ENCODE measurements at places on chromosomes 2 and 18.

- peak; percentile 59 for DNase-seq
Observed at GRCh38 chr2:143259368-143259958, 130.2 kb downstream of the ARHGAP15 start.

DNA sequence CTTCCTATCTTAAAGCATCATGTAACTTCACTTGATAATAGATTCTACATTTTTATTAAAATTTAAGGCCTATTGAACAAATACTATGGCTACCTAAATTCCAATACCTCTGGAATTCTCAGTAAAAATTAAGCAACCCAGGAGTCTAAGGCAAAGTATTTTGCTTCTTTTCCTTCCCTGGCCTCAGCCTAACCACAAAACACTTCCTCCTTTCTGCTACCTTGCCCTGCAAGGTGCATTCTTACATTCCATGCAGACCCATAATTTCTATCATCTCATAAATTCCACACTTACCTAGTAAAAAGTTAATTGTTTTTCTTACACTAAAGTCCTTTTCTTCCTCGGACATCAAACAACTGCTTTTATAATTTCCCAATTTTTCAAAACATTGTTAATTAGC is 3.7 kb downstream of the MBOAT2 start:
- DNase-seq = no peak

DNA sequence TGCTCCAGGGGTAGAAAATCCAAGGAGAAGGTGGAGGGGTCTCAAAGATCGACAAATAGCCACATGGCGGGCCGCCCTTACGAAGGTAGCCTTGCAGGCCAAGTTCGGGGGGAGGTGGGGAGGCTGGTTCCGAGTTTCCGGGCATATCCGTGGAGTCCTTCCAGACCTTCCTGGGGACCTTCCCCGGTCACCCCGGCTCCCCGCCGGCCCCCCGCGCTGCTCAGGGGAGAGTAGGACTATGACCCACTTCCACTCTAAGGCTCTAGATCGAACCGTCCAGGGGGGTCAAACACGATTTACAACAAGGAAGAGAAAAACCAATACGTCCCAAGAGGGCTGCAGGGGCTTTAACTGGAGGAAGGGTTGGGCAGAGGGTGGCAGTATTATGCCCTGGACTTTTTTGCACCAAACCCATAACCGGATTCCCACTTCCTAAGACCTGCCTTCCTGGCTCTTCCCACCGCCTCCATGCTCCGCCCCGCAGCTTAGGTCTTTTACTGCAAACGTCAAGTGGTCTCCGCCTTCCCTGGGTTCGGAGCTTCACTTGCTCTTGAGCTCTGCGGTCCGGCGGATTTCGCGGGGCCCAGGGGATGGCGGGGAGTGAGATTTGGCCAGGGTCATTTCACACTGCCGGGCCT is 779 bp upstream of the LYPD6 start:
- peak; percentile 42 for DNase-seq

DNA sequence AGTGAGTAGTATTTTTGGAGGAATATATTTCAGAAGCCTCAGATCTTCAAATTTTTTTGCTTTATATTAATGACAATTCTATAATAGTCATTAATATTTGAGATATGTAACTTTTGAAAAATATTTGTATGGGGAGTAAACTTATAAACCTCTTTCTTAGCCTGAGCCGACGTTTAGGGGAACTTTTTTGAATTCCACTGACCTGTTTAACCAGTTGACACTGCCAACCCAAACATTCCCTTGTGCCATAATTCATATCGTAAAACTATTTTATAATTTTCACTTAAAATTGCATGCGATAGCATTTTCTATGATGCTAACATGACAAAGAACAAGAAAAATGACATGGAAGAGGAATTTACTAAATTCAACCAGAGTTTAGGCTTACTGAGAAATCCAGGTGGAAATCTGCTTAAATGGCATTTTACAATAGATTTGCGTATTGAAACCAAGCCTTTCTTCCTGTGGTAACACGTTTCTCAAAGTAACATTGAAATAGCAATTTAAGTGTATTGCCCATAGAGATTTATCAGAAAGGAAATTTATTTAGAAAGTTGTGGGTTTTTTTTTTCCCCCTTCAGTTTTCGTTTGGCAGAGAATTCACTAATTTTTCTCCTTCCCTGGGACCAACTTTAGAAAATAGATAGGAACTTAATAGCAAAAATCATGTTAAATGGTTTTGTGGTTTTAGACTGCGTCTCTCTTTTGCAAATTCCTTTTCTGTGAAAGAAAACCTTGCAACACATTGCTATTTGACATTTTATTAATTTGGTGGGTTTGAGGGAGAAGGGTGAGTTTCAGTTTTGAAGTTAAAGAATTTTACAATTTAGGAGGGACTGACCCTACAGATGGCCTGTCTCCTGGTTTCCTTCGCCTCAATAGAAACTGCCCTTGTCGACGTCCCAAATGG is 77.4 kb downstream of the TANC1 start:
- no peak for DNase-seq

GRCh38 chr2:194723446-194723845 is 933.6 kb upstream of the SLC39A10 start:
- no peak for DNase-seq

- no peak for DNase-seq
Observed at GRCh38 chr2:197846777-197847176, 42.4 kb downstream of the PLCL1 start.

DNA sequence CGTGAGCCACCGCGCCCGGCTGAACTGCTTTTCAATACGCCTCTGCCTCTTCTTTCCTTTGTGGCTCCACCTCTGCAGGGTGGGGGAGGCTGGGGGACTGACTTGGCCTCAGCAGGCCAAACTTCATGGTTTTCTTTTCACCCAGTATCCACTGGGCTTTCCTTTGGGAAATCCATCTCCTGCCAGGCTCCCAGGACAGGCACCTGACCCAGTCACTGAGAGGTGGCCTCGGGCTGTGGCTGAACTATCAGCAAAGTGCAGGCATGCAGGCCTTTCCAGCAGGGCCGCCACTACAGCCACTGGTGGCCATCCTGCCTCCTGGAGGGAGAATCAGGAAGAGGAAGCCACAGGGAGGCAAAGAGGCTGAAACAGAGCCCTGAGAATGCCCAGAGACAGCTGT is 33.4 kb upstream of the SEMA4C start:
- no peak for DNase-seq

- DNase-seq = no peak
Observed at GRCh38 chr2:41879235-41879916, 168.4 kb upstream of the PKDCC start.

- DNase-seq = no peak
Observed at GRCh38 chr2:214196260-214196659, 214.6 kb upstream of the VWC2L start.

DNA sequence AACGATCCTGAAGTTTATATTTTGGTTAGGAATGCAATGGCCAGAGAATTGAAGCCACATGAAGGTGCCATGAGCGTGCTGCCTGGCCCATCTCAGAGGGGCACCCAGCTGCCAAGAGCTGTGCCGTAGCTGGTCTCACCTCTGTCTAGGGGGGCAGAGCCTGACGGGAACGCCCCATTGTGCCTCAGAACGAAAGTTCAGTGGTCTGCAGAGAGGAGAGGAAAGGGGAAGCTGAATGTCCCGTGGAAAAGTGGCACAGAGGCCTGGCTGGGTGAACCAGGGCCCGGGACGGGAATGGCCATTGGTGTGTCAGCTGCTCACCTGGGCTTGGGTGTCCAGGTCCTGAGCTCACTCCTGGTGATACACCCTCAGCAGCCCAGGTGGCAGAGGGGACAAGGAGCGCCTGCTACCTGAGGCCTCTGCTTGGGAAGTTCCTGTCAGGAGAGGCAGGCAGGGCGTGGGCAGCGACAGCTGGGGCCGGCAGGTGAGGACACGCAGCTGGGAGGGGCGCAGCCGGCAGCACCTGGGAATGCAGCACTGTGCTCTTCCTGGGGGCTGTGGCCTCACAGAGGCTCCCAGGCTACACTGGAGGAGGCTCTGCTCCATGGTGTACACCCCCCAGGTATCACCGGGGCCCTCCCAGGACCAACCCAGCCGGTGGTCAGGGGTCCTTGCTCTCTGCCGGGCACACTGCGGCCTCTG is 67.3 kb downstream of the PARD6G start:
- DNase-seq = no peak

GRCh38 chr2:31688282-31688681 is 107.5 kb upstream of the SRD5A2 start:
- DNase-seq = peak; percentile 16

DNA sequence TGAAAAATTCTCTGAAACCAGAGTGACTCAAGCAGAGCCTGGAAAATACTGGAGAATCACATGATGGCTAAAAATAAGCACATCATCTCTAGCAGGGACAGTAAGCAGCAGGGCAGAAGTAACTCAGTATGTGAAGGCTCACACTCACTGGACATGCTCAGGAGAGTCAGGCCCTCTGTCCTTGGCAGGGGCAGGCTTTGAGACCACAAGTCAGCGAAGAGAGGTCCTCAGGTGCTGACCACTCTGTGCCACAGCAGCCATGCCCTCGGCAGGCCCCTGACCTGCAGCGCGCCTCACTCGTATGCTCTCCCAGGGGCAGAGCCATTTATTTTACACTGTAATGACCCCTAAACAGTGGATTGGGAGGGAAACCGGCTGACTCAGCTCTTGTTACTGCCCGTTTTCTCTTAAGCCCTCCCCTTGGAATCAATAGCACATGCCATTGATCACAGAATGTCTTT is 76.8 kb downstream of the MAPRE2 start:
- no peak for DNase-seq

- peak; percentile 9 for DNase-seq
Observed at GRCh38 chr18:9627642-9628041, 13.3 kb upstream of the PPP4R1 start.

DNA sequence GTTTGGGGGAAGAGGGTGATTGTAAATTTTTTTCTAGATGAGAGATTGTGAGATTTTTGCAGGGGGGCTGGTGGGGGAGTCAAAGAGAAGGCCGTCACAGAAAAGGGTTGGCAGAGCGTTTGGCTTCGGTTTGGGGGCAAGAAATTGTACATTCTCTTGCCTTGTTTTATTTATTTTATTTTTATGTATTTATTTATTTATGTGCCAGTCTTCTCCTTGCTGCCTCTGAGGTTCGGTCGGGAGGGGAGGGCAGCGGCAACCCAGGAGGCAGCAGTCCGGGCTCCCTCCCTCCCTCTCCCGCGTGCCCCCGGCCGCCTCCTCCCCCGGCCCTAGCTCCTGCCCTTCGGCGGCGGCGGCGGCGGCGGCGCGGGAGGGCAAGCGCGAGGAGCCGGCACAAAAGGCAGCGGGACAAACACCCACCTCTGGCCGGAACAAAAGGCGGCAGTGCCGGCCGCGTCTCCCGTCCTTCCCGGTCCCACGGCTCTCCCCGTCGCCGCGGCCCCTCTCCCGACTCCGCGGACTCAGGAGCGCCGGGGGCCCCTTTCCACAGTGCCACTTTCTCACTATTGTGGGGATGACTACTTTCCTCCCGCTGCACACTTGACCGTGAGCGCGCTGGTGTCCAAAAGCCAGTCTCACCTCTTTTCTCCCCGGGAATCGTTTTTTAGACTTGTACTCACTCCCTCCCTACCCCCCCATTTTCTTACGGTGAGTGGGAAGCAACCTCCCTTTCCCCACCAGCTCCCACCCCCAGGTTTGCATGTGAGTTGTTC is 1.2 kb downstream of the BCL11A start:
- no peak for DNase-seq

DNA sequence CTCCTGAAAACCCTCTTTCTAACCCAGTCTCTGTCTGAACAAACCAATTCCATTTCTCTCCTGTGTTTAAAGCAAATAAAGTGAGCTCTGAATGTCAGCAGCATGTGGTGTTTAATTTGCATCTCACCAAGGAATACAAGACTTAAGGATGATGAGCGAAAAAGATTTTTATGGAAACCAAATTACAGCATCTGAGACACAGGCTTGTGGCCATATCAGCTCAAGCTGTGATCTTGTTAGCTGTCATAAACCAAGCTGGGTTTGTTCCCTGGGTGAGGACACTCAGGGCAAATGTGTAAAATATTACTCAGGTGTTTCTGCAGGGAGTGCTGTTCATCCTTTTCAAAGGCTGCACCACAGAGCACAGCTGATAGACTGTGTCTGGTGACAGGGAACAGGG is 129.3 kb upstream of the REV1 start:
- no peak for DNase-seq

DNA sequence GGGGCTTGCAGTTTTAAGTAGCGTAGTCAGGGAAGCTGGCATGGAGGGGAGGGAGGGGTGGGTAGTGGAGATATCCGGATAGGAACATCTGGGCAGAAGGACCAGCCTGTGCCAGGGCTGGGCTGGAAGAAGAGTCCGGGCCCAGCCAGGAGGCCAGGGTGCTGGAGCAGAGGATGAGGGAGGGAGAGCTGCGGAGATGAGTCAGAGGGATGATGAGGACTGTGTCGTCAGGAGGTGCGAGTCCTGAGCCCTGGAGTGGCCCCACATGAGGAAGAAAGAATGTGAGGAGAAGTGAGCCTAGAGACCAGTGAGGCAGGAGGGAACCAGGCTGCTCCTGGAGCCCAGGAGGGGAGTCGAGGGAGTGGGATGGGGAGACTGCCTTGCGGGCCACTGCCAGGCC is 82.4 kb downstream of the CTIF start:
- DNase-seq = peak; percentile 16

- DNase-seq = no peak
Observed at GRCh38 chr18:57002627-57003026, 144.3 kb upstream of the BOD1L2 start.

- DNase-seq = no peak
Observed at GRCh38 chr18:79881695-79882094, 69.8 kb downstream of the SLC66A2 start.

- no peak for DNase-seq
Observed at GRCh38 chr2:29253-29652, 17.1 kb downstream of the FAM110C start.

GRCh38 chr2:64396551-64396950 is 57.4 kb upstream of the LGALSL start:
- no peak for DNase-seq

- no peak for DNase-seq
Observed at GRCh38 chr18:8212896-8213780, 396.1 kb upstream of the RAB12 start.

DNA sequence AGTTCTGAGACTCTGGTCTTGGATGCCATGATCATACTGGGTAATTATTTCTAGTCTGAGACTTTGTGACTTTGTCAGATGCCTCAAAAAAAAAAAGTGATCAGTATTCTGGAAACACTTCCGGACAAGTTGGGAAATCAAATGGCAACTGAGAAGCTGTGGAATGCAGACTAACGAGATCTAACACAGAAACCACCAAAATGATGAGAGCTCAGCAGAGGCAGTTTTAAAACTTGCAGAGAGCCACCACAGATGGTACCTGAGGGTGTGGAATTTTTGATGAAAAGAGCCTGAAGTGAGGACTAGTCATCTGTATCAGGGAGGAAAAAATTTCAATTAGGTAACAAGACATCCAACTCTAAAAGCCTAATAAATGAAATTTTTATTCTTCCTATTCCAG is 5.5 kb upstream of the GPR75 start:
- DNase-seq = no peak

GRCh38 chr2:218166791-218167190 is at the start of gene CXCR1:
TSS of gene CXCR1 (minus strand) at chr2:218166962. CDS start at chr2:218165211, 1,751 bp downstream.
- no peak for DNase-seq
